ENCODE measurements at places on chromosomes 1 and 21.

DNA sequence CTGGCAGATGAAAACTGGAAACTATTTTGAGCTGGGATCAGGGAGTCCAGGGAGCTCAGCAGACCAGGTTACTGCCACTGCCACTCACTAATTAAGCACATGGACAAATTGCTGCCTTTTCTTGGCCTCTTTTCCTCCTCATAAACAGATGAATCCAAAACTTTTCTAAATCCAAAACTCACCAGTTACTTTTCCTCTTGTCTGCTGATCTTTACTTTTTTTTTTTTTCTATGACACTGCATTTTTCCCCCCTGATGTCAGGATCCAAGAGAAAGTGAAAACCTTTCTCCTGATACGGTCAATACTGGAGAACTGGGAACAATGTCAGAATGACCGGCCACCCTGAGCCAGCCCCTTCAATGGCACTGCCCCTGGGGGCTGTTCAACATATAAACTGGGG is 405.8 kb downstream of the DUSP10 start:
- no peak for DNase-seq

DNA sequence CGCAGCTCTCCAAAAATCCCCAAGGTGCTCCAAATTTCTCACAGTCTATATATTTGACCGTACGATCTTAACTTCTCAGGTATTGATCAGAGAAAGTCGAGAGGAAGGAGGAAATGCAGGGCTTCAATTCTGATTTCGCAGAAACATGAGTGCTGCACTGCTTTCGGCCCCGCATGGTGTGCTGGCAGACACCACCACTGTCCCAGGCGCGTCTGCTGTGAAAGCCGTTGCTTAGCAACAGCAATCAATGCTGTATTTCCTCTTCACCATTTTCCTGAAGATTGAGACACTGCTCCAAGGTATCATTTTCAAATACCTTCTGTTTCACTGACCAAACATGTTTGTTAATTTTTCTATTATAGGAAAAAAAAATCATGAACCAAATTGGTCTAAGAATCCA is 296.3 kb downstream of the SMYD3 start:
- no peak for DNase-seq

DNA sequence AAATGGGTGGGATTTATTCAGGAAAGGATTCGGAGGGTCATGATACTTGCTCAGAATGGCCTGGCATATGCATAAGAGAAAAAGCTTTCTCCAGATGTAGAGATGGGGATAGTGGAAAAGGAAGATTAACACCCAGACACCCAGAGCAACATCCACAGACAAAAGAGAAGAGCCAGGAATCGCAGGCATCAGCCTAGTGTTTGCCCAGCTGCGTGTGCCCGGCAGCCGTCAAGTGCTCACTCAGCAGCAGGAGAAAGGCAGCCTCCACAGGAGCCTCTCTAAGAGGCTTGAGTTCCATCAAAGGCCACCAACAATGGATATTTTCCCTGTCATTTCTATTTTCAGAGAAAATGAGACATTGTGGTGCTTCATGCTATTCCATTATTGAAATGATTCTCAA is 54.7 kb downstream of the NTPCR start:
- DNase-seq = no peak

GRCh38 chr1:232335741-232336293 is 294.1 kb downstream of the SIPA1L2 start:
- DNase-seq = peak; percentile 2

DNA sequence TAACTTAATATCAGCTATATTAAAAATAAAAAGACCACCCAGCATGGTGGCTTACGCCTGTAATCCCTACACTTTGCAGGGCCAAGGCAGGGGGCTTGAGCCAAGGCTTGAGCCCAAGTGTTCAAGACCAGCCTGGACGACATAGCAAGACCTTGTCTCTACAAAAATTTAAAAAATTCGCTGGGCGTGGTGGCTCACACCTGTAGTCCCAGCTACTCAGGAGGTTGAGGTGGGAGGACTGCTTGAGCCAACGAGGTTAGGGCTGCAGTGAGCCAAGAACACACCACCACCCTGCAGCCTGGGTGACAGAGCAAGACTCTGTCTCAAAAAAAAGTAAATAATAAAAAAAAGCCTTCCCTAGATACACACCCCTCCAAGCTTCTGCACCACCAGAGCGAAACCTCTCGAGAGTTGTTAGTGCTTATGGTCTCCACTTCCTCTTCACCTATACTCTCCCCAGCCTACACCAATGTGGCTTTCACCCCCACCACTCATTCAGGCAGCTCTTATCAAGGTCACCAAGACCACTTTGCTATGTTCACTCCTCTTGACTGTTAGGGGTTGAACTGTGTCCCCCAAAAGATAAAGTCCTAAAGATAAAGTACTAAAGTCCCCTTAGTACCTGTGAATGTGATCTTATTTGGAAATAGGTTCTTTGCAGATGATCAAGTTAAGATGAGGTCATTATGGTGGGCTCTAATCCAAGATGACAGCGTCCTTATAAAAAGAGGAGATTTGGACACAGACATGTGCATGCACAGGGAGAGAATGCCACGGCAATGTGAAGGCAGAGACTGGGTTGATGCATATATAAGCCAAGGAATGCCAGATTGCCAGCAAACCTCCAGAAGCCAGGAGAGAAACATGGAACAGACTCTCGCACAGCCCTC is 6.8 kb upstream of the PPP1R15B start:
- DNase-seq = no peak

DNA sequence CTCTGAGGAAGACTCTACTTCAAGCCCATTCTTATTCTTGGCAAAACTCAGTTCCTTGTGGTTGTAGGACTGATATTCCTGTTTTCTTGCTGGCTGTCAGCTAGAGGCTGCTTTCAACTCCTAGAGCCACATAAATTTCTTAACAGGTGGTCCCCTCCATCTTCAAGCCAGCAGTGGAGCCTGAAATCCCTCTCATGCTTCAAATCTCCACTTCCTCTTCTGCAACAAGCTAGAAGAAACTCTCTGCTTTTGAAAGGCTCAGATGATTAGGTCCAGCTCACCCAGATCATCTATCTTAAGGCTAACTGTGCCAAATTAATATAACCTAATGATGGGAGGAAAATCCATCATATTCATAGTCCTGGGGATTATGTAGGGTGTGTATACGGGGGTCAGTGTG is 43.2 kb upstream of the CD34 start:
- no peak for DNase-seq

DNA sequence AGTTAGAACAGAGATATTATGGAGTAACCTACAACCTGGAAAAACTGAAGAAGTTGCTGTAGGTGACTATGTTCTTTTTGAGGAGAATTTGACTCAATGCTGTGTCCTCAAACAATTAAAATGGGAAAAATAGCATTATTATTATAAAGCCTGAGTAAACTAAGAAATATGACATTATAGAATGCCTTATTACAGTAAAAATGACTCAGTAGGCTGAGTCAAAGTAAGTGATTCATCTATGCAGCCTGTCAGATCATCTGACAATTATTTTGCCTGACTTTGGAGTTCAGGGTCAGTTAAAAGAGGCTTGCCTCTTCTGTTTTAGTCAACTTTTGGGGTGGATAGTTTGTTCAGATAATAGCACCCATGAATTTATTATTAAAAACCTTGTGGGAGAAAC is 150.8 kb upstream of the PTGFR start:
- no peak for DNase-seq

DNA sequence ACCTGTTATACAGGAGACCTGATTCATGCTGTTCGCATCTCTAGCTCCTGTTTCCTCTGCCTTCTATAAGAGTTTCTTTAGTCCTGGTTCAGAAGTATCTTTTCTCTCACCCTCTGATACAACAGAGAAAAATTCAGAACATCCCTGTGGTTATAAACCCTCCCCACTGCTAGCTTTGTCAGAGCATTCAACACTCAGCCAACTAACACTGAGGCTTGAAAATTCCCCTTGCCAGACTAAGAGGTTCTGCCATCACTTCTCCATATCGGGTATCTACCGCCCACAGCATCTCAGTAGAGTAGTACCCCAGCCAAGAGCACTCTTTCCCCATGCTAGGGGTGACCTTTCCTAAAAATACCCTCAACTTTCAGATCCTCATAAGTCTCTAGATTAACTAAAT is 19.6 kb upstream of the PIK3R3 start:
- no peak for DNase-seq

- DNase-seq = no peak
Measured at GRCh38 chr1:168736520-168736919, 7.5 kb upstream of the DPT start.

DNA sequence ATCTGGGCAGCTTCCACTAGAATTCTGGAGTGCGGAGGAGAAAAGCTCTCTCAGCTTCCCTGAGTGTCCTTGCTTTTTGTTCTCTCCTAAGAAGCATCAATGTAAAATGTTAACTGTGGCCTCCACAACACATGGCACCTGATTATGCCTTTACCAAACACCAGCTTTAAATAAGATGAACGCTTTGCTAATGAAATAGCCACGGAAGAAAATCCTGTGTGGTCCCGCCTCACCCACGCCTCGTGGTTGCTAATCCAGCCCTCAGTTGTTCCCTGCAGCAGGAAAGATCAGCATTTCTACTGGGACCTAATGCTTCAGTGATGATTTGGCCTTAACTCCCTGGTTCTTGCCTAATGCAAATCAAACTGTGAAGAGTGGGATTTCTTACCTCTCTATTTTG is 1.8 kb upstream of the ERG start:
- DNase-seq = no peak
